ENCODE measurements at places on chromosomes 5 and 9. TPM values are rescaled to one million over a fixed set of nuclear protein-coding genes. Genes with fewer than 3 reads are reported as not detected.

GRCh38 chr5:135450952-135451351, 1.2 kb downstream of the TIFAB start:
- no peak for DNase-seq

Gene TRIM36
- total RNA-seq: 0.34 TPM

DNA sequence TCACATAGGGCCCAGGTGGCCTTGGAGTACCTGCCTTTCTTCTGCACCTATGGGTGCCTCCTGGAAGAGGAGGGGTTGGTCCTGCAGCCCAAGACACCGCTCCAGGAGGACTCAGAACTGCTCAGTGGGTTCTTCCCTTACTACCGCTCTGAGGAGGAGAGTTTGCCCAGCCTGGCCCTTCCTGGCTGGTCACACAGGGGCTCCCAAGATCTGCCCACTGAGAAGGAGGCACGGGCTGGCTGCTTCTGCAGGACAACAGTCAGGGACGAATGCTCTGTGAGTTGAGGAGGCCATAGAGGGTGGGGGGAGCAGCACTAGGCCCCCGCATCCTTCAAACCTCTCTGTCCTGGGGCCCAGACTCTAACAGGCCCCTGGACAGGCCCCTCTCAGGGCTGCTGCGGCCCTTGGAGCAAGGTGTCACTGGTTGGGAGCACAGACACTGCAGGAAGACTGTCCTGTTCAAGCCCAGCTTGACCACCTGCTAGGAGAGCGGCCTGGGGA, 9.9 kb upstream of the SLC25A48 start:
- no peak for DNase-seq

Gene CBY3
- not detected for total RNA-seq

GRCh38 chr9:122192914-122193525, 33.3 kb downstream of the MORN5 start:
- DNase-seq: no peak

DNA sequence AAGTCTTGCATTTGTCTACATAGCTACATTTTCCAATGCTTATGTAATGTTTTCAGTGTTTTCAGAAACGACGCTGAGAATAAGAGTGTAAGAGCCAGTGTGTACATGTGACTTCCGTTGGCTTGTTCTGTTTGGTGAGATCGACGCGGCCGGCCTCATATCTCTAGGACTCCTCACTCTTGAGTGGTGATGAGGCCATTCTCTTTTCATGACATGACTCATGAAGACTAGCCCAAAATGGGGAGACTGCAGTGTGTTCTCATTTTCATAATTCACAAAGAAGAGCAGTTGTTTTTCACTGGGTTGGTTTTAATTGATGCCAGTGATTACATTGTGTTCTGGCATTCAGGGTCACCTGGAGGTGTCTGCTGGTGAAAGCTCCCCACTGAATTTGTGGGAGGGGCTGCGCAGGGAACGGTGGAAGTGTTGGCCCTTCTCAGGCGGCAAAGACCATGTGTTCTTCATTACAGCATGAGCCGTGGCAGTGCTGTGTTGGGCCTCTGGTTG, 131.5 kb upstream of the OTULINL start:
- DNase-seq: peak; percentile 21

- no peak for DNase-seq
Observed at GRCh38 chr9:26247861-26248260, 569.6 kb upstream of the TUSC1 start.

GRCh38 chr9:134568811-134569210, 72.8 kb upstream of the COL5A1 start:
- no peak for DNase-seq

- peak; percentile 48 for DNase-seq
Observed at GRCh38 chr9:8816361-8816760, 1016.8 kb upstream of the DMAC1 start.

Gene CLPTM1L
- total RNA-seq: 315 TPM

DNA sequence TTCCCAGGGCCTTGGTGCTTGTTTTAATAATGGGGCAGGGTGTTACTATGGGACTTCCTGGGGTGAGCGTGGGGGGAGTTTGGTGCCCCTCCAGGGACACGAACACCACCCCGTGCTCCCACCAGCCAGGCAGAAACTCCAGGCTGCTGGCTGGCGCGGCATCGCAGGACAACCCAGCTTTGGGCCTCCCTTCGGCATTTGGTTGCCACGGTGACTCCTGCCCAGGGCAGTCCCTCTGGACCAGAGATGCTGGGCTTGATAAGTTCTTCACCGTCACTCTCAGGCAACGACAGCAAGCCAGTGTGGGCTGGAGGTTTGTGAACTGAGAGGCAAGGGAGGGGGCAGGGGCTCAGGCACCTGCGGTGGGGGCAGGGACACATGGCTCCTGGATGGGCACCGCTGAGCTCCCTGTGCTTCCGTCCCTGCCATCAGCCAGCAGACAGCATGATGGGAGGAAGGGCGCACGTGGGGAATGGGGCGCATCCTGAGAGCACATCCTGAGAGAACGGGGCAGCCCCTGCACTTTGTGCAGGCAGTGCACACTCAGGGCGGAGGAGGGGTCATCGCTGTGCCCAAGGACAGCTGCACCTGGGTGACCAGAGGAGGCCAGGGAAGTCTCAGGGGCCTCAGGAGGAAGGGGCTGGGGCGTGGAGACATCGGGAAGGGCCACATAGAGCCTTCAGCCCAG, 116.4 kb downstream of the RXRA start:
- DNase-seq: peak; percentile 11

DNA sequence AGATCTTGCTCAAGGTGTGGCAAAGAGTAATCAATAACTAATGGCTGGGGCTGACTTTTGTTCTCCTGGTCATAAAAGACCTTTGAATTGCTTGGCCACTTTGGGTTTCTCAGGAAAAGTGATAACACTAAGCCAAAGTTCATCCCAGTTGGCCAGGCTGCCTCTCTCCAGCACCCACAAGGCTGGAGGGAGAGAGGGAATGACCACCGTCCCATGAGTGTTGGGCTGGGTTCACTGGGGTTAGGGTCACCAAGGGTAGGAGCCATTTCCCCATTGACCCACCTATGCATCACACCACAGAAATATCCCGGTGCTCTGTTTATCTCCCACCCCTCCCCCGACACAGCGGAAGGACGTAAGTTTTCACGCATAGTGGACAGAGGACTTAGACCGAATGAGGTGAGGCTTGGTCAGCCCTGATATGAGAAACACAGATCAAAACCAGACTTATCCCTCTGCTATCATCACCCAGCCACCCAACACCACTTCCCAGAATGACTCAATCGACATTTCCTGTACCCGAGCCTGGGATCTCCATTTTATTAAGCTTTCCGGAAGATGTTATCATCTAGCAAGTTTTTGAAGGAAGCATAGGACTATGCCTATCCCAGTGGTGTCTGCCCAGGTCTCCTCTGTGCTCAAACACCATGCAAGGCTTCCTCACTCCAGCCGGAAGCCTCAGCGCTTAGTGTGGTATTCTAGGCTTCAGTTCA, 27.0 kb upstream of the PPARGC1B start:
- DNase-seq: peak; percentile 28

GRCh38 chr9:122133984-122134535, 25.5 kb downstream of the NDUFA8 start:
- peak; percentile 49 for DNase-seq

DNA sequence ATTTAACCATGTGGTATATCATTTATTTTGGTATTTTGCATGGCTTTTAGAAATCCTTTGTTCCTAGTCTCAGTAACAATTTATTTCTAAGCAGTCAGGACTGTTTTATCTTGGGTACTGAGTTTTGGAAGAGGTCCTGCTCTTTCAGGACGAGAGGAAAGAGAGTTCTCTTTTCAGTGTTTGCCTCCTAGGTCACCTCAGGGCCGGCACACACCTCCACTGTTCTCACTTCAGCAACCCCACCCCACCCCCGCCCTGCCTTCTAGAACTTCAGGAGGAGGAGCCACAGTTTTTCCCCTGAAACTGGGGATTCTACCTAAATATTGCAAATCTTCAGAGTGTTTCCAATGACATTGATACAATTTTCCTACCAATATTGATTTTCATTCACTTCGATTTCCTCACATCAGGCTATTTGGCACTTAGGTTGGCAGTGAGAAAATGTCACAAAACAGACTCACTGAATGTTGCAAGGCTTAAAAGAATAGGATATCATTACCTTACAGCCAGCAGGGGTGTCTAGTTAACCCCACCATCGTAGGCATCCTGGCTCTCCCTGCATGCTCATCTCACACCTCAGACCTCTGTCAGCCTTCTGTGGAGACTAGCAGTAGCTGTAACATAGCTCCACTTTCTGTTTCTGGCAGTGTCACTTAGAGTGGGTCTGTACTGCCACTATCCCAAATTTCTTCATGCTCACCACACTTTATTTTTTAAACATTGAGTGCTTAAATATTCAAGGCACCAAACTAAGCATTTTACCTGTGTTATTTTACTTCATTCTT, 5.4 kb downstream of the IGIP start:
- no peak for DNase-seq

DNA sequence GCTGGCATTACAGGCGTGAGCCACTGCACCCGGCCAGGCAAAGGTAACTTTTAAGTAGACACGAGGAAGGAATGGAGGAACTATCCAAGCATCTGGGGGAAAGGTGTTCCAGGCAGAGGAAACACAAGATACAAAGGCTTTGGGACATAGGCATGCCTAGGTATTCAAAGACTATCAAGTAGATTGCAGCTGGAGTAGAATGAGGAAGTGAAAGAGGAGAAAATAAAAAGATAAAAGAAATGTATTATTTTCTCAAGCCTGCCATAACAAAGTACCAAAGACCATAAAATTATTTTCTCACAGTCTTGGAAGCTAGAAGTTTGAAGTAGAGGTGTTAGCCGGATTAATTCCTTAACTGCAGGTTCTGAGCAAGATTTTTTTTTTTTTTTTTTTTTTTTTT, 39.9 kb upstream of the GRIN3A start:
- DNase-seq: no peak

DNA sequence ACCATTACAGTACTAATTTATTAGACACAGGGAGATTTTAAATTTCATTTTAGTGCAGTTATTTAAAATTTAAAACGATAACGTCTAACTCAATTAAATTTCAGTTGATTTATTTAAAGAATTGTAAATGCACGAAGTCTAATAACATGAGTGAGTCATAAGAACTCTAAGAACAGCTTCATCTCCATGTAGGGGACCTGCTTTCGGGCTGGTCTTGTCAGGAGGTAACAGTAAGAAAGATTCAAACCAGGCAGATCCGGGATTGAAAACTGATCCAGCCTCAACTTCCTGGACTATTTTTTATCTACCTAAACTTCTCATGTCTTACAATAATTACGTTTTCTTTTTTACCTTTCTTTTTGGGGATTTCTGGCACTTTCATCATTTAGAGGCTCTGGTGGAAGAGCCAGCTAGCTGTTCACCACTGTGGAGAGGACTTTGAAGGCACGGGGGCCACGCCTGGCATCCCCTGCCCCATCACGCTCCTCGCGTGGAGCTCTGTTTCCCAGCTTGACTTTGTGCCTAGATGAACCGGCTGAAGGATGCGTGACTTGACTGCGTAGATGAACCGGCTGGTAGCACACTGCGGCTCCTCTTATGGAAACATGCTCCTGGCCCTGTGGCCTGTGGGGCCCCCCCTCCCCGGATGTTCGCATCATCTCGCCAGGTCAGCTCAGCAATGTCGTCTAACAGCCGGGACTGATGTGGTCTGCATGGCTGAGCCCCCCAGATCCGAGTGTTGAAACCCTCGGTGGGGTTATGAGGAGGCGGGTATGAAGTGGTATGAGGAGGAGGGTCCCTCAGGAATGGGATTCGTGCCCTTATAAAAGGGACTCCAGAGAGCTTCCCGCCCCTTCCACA, 26.0 kb downstream of the NDUFS6 start:
- DNase-seq: no peak

DNA sequence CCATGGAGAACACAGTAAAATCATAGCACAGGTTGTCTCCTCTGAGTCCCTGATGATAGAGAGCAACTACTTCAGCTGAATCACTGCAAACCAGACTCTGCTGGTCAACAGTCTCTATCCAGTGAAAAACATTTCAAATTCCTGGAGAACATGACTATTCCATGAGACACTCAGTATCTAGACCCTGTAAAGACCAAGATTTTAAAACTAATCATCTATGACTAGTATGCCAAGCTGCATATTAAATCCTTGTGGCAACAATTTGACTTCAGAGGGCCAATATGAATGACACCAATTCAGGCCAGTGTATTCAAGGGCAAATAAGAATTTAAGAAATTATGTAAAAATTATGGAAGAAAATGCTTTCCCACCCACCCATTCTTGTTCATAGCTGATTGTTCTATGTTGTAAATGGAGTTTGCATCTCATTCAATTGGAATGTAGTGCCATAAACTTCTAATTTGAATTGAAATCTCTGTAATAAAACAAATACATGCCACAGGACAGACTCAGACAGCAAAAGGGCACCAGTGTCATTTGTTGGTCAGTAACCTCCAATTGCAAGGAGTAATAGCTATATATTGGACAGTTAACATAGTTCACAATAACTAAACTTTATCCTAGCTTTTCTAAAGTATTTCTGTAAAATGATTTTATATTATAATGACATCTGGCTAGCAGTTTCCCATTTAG, 80.1 kb upstream of the LPAR1 start:
- DNase-seq: no peak

Gene TMEM252
- total RNA-seq: not detected
